ENCODE measurements at places on chromosomes 16 and 17.
A peak's percentile ranks its signal among the peaks of the same experiment; 100 is the strongest.

DNA sequence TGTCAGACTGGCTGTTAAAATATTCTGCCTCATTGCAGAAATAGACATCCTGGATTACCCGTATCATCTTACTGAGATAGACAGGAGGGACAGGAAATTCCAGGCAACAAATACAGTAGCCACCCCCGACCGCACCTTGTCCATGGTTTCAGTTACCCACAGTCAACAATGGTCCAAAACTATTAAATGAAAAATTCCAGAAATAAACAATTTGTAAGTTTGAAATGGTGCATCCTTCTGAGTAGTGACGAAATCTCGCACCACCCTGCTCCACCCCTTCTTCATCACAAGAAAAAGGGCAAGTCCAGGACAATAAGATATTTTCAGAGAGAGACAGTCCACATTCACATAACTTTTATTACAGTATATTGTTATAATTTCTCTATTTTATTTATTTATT is 23.6 kb upstream of the PRSS54 start:
- no peak for DNase-seq

DNA sequence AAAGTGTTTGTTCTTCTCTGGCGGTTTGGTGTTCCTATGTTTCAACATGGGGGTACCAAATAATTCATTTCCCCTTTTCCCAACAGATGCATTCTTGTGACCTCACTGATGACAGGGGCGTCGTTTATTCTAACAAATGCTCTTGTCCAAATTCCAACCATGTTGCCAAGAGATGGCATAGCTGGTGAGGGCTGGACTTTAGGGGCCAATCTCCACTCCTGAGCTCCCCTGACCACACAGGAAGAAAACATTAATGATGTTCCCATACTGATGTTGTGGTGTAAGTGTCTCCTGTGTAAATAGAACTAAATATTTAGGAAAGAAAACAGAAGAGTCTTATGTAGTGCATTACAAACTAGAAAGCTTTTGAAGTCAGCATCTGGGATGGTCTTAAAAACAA is 431.6 kb downstream of the CDH13 start:
- DNase-seq, result no peak

GRCh38 chr17:65013613-65014391 is 42.7 kb downstream of the GNA13 start:
- peak; percentile 29 for DNase-seq

- no peak for DNase-seq
Measured at GRCh38 chr16:64236316-64236715, 885.5 kb downstream of the CDH11 start.

GRCh38 chr17:76659928-76660655 is 16.5 kb upstream of the ST6GALNAC1 start:
- no peak for DNase-seq

- no peak for DNase-seq
Measured at GRCh38 chr17:33562792-33563191, 269.7 kb upstream of the ASIC2 start.

DNA sequence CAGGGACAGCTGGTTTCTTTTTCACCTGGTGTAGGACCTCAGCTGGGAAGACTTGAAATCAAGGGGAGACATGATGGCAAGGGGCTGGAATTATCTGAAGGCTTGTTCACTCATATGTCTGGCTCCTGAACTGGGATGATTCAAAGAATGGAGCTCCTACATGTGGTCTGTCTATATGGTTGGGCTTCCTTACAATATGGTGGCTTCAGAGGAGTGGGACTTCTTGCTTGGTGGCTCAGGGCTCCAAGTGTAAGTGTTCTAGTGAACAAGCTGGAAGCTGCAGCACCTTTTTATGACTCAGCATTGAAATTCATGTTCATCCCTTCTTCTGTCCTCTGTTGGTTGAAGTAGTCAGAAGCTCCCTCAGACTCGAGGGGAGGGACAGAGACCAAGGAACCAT is 127.9 kb downstream of the MSI2 start:
- no peak for DNase-seq

DNA sequence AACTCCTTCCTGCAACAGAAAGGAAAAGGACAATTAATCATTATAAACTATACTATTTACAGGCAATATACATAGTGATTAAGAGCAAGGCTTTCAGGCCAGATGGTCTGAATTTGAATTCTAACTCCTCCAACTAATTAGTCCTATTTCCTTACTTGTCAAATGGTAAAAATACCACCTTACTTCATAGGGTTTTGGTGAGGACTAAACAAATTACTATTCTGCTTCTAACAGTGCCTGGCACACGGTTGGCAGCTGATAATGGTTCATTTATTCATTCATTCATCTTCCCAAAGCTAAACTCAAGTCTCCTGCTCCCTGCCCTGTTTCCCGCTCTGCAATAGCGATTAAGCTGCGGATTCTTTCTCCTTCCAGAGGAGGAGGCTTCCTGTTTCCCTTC is 39.8 kb downstream of the DCUN1D3 start:
- no peak for DNase-seq

DNA sequence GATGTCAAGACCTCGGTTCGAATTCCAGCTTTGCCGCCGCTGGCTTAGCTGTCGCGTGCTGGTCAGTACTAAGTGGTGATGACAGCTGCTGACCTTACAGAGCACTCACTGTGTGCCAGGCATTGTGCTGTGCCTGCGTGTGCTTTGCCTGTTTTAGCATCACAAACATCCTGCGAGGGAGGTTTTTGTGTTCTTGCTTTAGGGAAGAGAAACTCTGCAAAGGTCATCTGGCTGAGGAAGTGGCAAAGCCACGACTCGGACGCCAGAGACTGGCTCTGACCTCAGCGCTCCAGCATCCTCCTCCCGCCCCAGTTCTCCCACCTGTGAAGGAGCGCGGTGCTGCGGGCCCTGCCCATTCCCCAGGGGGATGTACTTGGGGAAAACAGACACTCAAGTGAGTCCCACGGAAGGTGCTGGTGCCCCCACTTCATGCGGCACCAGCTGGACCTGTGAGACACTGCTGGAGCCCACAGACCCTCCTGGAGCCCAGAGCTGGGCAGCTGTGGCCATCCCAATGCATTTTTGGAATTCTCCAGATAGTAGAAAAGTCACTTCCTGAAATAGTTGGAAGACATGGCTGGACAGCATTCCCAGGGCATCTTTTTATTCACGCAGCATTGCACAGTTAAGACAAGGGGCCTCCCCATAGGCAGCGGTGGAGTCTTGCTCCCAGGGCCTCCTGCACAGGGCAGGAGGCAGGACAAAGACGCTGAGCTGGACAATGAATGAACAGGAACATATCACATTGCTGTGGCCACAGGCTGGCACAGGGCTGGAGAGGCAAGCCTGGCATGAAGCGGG is 20.0 kb upstream of the HERPUD1 start:
- no peak for DNase-seq

DNA sequence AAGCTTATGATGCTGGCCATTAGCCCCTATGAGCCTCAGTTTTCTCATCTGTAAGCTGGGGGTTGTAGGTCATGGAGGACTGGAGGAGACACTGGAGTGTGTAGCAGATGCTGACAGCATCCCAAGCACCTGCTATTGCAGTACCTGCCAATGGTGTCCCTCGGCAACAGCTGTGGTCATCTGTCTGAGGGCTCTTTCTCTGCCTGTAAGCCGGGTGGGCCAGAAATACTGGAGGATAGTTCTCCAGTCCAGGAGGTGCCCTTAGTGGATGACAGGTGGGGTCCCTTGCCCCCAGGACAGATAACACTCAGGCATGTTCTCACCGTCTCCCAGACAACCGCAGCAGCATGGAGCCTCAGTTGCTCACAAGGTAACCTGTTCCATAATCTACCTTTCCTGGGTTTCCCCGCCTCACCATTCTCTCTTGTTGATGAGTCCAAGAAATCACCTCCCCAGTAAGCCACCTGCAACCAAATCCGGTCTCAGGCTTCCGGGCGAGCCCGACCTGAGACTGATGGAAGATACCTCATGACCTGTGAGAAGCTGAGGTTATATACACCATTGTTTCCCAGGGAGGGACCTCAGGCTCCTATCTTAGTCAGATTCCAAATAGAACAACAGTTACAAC is 23.8 kb downstream of the NLRP1 start:
- no peak for DNase-seq

DNA sequence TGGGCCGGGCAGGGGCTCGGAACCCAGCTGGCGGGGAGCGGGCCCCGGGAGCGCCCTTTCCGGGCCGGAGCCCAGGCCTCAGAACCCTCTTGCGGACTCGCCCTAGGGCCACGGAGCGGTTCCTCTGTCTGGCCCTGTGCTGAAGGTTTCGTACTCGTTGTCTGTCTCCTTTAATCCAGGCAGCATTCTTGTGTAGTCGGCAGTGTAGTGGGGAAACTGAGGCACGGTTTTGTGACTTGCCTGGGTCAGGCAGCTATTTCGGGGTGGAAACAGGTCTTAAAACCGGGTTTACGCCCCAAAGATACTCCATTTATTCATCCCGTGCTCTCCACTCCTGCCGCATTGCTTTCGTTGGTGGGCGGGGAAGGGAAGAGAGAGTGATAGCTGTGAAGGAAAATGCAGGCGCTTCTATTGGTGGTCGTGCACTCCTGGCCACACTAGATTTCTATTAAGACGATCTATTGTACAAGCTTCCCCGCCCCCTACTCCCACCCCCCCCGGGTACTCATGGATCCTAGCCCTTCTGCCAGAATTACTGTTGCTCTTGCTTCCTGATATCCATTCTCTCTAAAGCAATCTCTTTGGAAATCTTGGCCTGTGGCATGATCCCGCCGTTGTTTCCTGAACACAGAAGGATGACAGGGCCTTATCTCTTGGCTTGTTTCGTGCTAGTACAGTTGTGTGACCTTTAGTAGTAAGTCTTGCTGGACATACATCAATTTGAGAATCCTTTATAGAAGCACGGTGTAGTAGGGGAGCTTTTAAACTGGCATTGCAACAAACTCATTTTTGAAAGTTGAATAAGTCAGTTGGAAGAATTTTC is 751 bp downstream of the DCAF7 start:
- DNase-seq, result no peak

GRCh38 chr16:11481987-11482386 is 104.7 kb downstream of the LITAF start:
- DNase-seq, result no peak

GRCh38 chr16:56929639-56930038 is 2.3 kb upstream of the HERPUD1 start:
- no peak for DNase-seq

- DNase-seq, result no peak
Measured at GRCh38 chr17:19341641-19342610, 20.6 kb downstream of the B9D1 start.

GRCh38 chr17:49365667-49366066 is 3.6 kb upstream of the ZNF652 start:
- no peak for DNase-seq

- DNase-seq, result no peak
Measured at GRCh38 chr17:2943981-2944380, 119.4 kb downstream of the OR1D5 start.

DNA sequence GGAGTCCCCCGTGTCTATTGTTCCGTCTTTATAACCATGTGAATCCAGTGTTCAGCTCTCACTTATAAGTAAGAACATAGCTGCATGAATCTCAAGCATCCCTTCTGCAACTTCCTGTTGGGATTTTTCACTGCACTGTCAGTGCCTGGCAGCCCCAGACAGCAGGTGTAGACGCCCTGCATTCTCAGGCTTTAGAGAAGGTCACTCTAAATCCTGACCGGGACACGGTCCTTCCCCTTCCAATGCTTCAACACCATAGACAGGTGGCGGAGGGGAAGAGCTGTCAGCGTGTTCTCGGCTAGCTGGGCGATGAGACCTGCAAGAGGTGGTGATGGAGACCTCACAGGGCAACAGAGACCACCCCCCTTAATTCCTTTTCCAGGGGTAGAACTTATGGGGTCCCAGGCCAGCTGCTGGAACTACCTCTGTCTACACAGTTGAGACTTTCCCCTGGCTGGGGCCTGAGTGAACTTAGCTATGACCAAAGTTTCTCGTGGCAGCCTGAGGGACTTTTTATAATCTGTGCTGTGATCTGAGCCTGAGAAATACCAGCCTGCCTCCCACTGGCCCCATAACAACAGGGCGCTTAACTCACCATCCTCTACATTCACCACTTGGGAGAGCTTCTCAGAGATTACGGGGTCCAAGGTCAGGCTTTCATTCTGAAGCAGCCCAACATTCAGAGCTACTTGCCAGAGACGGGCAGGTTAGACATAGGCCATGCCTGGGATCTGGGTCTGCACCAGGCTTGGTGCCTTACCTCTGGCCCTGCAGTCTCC is 143.2 kb upstream of the TNRC6C start:
- no peak for DNase-seq

GRCh38 chr17:9432134-9432885 is 143.3 kb downstream of the STX8 start:
- DNase-seq, result no peak

DNA sequence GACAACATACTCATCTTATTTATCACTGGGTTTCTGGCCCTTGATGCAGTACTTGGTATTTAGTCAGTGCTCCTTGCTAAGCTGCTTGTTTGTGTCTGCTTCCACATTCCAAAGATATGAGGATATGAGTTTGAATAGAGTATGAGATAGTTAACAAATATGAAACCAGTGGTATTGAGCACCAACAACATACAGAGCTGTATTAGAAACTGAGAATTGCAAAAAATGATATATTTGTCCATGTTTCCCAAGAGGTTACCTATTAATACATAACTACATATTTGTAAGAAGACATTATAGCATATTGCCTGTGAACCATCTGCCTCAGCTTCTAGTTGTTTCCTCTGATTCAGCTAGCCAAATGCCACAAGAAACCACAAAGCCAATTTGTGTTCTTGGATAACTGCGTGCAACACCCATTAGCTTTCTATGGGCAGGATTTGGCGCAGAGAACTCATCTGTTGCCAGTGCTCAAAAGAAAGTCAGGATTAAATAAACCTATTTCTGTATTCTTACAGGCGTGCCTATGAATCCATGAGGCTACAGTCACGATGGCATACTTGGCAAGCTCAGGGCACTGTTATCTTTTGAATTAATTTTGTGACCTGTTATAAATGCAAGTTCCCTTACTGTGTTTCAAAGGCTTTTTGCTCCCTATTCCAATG is 194.4 kb downstream of the MAP2K6 start:
- no peak for DNase-seq

DNA sequence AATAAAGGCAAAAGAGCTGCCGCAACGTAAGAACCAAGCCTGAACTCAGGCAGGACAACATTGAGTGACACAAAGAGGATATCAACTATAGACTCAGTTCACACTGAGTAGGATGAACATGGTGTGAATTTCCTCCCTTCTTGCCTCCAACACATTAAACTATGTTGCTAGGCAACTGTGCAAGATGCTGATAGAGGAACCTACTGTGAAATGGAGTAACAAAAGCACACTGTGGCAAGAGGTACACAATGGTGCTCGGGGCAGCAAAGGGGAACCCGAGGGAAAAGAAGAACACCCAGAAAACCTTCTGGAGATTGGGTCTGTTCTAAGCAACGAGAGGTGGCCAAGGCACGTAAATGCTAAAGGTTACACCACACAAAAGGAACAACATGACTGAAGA is 34.1 kb downstream of the GRB2 start:
- no peak for DNase-seq

GRCh38 chr16:529012-529575 is 1.6 kb downstream of the CAPN15 start:
- DNase-seq, result no peak

- DNase-seq, result no peak
Measured at GRCh38 chr16:19704321-19705145, 13.5 kb downstream of the KNOP1 start.

All from stimulated activated CD4-positive, alpha-beta T cell treated with anti-CD3 and anti-CD28 coated beads, Interleukin-1b, Interleukin-23, amount 100 ng/mL, for 48 hours (primary cell).